Activated CD4-positive, alpha-beta T cell treated with anti-CD3 and anti-CD28 coated beads for 48 hours (primary cell): ENCODE measurements at places on chromosomes 7 and 10.

GRCh38 chr10:17981766-17982380, 30.2 kb downstream of the SLC39A12 start:
- DNase-seq, result no peak

DNA sequence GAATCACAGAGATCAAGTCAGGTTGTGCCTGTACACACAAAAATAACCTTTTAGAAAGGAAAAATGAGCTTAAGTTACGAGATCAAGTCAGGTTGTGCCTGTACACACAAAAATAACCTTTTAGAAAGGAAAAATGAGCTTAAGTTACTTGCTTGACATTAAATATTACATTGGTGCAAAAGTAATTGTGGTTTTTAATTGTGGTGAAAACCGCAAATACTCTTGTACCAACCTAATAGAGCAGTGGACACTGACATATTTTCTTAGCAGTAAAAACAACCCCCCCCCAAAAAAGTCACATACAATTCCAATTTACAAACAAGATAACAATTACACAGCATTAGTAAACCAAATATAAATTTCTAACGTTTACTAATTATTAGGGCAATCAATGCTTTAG, 595.6 kb downstream of the GRM8 start:
- no peak for DNase-seq

- no peak for DNase-seq
Measured at GRCh38 chr7:20870977-20871376, 84.3 kb upstream of the SP8 start.

- no peak for DNase-seq
Measured at GRCh38 chr10:16242859-16243613, 193.8 kb upstream of the PTER start.

- peak; percentile 20 for DNase-seq
Measured at GRCh38 chr10:78664929-78665553, 403.7 kb upstream of the ZMIZ1 start.

GRCh38 chr7:155587486-155587885, 41.1 kb upstream of the CNPY1 start:
- no peak for DNase-seq

- DNase-seq, result no peak
Measured at GRCh38 chr7:154338701-154339506, 286.7 kb downstream of the DPP6 start.

- DNase-seq, result no peak
Measured at GRCh38 chr10:31261511-31262311, 57.3 kb upstream of the ZEB1 start.

- DNase-seq, result no peak
Measured at GRCh38 chr10:106557053-106557452, 607.5 kb downstream of the SORCS1 start.

GRCh38 chr7:36088966-36089365, 64.1 kb upstream of the EEPD1 start:
- DNase-seq, result no peak

- DNase-seq, result no peak
Measured at GRCh38 chr10:126169899-126170298, 218.4 kb downstream of the ADAM12 start.

DNA sequence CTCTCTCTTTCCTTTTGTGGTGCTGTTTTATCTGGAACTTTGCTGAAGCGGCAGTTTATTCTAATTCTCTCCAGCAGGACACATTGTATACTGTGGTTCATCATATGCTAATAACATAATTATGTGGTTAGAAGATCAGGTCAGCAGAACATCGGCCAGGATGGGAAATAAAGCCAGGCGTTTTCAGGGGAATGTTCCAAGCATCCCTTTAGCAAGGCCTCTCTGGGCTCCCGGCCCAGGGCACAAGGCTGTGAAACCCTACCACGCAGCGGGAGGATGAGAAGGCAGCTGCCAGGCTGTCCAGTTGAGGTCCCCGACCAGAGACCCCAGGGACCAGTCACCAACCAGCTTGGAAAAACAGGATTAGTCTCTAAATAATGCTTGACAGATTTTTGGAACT, 112.2 kb upstream of the GALNT17 start:
- DNase-seq, result no peak

DNA sequence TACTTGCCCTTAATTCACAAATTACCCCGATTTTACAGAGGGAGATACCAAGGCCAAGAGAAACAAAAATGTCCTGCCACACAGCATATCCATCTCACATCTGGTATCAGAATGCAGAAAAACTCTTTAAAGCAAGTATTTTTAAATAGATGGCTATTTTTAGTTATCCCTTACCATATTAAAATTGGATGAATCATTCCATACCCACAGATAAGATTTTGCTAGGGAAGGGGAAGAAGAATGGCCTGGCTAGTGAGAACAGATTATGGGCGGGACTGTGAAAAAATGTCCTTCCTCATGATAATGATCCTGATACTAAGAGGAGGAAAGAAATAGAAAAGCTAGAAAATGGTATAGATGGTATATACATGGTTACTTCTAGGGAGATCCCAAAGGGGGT, 80.6 kb upstream of the GATAD1 start:
- no peak for DNase-seq

DNA sequence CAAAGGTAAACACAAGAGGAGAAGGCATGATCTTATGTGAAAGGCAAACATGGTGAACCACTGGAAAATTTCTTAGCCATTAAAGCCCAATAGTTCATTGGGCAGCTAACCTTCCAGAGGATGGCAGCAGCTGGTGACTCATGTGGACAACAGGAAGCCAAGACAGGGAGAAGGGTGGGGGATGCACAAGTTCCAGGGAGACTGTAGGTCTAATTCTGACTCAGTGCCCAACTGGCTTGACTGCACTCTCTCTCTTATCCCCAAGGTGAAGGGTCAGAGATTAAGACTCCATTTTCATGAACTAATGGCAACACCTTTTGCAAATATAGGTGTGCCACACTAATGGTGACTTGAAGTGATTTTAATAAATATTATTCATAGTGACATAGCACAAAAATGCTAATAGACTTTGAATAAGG, 47.9 kb upstream of the SLC35B4 start:
- DNase-seq, result no peak

DNA sequence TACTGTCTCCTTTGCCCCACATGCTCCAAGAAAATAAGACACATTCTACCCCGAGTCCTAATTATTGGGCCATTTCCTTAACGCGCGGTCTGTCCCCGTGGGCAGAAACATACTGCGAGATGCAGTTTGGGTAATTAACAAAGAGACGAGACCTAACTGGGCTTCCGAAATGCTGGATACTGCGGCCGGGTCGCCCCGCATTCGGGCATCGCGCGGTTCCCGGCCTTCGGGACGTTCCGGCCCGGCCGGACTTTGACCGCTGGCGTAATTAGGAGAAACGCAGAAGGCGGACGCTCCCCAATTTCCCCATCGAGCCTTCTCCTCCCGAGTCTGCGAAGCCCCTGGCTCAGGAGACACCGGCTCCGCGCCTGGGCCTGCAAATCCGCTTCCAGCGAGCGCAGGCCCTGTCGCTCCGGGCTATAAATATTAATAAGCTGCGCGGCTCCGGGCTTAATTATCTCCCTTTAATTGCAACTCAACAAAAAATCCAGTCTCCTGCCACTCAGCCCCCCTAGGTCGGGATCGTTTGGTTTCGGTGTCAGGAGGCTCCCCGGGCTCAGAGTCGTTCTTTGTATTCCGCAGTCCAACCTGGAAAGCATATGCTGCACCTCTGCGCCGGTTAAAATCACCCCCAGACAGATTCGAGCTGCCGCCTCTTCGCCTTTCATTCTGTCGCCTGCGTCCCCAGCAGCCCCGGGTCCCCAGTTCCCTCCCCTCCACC, 131.5 kb downstream of the SPAG6 start:
- DNase-seq, result no peak

DNA sequence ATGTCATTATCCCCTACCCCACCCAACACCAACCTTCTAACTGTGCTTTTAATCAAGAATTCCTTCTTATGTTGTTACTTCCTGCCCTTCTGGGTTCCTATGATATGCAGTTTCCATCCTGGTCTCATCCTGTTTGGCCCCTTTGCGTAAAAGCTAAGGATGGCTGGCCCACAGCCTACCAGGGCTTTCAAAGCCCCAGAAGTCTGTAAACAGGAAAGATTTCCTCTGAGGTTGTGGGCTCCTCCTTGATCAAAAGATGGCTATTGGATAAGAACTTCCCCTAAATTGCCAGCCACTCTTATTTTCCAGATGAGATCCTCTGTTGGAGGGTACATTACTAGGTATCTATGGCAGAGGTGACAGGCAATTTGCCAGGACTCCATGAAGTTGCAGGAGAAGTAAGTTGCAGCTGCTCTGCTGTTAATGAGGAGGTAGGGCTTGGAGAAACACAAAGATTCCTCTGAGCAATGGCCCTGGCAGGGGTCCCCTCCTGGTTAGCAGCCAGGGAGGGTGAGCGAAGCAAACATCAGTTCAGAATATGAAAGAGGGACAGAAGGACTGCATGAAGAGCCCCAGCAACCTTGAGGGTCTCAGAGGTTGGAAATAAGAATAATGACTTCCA, 32.1 kb downstream of the NRP1 start:
- DNase-seq, result no peak

- DNase-seq, result no peak
Measured at GRCh38 chr10:77421591-77421990, 216.0 kb downstream of the KCNMA1 start.

DNA sequence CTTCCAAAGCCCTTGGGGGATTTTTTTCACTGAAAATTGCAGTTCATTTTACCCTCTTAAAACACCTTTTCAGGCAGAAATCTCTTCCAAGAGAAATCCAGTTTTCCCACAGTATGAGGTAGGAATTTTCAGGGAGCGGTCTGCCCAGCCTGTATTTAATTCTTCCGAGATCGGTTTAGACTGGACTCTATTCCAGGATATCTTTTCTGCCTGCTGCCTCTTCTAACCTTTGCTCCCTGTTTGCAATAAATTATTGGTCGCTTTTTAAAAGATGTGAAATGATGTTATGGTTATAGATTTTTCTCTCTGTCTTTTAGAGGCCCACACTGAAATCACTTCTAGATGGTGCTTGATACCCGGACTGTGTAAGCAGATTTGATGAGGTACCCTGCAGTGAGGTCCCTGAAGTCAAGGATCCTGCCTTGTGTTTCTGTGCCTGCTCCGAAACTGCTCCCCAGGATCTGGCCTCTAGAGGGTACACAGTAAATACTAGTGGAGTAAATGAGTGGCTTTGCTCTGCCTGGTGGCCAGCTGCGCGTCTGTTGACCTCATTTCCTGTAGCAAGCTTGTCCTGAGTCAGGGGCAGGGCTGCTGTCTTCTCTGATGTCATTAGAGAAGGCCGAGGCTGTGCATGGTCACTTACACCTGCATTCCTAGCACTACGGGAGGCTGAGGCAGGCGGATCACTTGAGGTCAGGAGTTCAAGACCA, 191.6 kb downstream of the FANK1 start:
- no peak for DNase-seq

DNA sequence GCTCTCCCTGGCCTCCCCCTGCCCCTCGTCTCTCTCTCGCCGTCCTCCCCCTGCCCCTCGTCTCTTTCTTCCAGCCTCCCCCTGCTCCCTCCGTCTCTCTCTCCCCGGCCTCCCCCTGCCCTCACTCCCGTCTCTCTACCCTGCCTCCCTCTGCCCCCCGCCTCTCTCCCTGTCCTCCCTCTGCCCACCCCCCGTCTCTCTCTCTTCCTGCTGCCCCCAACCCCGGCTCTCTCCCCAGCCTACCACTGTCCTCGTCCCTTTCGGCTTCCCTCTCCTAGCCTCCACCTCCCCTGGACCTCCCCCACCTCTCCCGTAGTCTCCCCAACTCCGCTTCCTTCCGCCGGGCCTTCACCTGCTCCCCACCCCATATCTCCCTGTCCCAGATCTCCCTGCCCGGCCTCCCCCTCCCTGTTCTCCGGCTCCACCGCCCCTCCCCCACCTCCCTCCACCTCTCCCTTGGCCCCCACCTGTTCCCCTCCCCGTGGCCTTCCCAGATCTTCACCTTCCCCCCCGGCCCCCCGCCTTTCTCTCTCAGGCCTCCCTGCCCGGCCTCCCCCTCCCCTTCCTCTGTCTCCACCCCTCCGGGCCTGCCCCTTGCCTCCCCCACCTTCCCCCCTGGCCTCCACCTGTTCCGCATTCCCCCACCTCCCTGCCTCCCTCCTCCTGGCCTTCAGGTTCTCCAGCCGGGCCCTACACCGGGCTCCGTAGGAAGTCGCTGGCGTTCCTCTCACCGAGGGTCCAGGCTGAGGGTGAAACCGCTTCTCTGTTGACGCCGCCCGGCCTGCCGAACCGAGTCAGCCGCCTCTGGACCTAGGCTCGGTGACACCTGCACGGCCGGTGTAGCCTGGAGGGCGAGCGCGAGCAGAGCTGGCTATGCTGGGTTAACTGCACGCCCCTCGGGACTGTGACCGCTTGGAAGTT, 1.2 kb downstream of the GET4 start:
- peak; percentile 28 for DNase-seq

- no peak for DNase-seq
Measured at GRCh38 chr10:110701617-110701971, 57.5 kb downstream of the RBM20 start.

- no peak for DNase-seq
Measured at GRCh38 chr7:30707391-30708357, 25.4 kb upstream of the CRHR2 start.

DNA sequence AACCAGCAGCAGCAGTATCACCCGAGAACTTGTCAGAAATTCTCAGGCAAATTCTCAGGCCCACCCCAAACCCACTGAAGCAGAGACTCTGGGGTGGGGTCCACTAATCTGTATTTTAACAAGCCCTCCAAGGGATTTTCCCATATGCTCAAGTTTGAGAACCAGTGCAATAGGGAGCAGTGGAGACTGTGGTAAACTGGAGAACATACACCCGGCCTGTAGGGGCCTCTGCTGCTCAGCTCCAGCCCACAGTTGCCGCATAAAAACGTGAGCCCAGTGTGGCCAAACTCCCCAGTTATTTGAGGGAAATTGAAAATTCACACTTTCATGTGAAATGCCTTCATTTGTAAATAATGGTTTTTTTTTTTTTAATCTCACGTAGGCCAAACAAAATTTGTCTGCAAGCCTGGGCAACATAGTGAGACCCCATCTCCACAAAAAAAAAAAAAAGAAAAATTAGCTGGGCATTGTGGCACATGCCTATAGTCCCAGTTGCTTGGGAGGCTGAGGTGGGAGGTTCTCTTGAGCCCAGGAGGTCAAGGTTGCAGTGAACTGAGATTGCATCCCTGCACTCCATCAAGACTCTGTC, 97.6 kb upstream of the ZMIZ1 start:
- no peak for DNase-seq

- DNase-seq, result no peak
Measured at GRCh38 chr7:151940048-151940811, 16.0 kb upstream of the GALNTL5 start.
